Stimulated activated CD8-positive, alpha-beta memory T cell treated with anti-CD3 and anti-CD28 coated beads, Interleukin-15, amount 100 ng/mL, for 4 hours (primary cell): ENCODE measurements at places on chromosomes 2 and 18.

DNA sequence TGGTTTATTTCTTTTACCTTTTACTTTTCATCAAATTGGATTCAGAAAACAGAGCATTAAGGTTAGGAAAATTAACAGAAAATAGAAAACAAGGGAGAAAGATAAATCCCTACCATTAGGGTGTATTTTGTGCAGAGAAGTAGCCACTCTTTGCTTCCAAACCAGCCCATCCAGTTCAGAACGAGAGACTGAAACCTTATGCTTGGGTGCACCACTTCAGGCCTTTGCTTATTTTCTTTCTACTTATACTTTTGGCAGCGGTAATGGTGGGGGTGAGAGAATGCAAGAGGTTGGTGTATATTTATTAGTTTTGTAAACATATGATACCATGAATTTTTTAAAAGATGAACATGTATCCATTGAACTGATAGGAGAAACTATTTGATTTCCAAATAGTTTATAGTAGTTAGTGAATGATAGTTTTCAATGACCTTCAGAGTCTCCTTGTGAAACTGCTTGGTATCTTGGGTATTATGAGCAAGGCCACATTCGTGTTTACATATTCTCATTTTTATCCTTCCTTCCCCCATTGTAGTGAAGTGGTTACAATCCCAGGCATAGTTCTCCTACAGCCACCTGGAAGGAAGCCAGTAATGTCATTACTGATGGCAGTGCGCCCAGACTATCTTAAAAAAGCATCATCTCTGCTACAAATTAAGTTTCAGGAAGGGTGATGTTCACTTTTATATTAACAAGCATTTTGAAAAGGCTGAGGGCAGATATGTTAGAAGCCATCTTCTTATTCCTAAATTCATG lies 60.8 kb downstream of the MFSD6 start:
- DNase-seq = no peak

- DNase-seq = no peak
These were observed 98.0 kb upstream of the MGAT4A start for GRCh38 chr2:98828793-98829371.

GRCh38 chr2:102696463-102696862 lies 65.4 kb upstream of the TMEM182 start:
- DNase-seq = no peak

- DNase-seq = no peak
These were observed 248.7 kb downstream of the TFCP2L1 start for GRCh38 chr2:121036226-121036692.

GRCh38 chr2:86056590-86057331 lies 48.9 kb downstream of the POLR1A start:
- DNase-seq = no peak

- no peak for DNase-seq
These were observed 22.5 kb downstream of the CASP10 start for GRCh38 chr2:201205515-201205849.

DNA sequence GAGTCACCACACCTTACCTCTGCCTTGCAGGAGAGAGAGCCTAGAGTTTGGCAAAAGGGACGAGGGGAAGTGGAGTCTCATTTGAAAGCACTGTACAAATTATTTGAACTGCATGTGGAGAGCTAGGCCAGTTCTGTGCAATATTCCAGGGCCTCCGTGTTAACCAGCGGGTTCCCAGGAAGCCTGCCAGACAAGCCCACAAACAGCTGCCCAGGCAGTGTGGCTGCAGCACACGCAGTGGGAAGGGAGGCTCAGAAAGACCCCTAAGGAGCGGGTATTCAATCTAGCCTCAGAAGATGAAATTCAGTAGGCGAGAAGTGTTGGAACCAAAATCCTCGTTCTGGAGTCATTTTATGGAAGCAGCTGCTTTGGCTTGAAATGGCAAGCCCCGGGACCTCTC lies 30.7 kb downstream of the CNGA3 start:
- DNase-seq = no peak

GRCh38 chr2:170812710-170813600 lies 3.7 kb upstream of the GAD1 start:
- DNase-seq = no peak

DNA sequence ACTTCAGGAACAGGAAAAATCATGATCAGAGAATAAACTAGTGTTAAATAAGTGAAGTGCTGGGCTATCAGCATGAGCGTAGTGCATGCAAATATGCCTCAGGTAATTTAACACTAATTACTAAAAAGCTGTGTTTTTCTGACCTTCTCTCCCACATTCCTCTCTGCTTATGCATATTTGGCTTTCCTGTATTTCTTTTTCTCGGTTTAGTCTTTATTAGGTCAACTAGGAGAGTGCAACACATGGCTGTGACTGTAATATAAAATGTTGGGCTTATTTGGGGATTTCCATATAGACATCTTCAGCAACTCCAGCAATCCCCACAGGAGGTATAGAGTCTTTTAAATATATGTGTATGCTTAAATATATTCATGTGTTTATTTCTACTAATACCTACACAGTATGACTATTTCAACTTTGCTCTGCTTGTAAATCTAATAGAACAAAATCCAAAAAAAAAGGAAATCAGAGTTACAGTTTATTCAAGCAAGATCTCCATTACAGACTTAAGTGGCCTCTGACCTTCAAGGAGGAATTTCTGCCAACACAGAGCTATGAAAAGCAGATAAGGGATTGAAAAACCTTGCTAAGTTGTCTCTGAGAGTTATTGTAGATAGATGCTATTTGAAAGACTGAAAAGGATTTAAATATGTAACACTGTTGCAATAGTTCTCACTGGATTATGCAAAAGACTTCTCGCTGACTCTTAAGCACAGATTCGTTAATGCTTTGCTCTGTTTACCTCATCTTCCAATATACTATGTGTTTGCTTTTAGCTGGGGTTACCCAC lies 359.5 kb upstream of the RGPD4 start:
- DNase-seq = no peak

DNA sequence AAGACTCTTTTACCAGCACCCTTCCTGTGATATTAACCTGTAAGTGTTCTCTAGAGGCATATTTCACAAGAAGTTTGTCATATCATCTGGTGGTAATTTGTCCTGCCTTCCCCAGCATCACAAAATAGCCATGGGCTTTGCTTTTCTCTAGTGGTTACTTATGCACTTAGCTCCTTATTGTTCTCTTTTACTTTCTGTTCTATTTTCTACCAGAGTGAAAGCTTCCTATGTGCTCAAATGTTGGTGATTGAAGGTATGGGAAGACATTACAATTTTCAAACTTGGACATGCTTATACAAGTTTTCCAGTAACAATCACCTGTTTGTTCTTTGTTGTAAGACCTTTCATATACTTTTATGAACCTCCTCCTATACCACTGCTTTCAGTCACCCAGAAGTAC lies 87.0 kb upstream of the KCNH7 start:
- DNase-seq = no peak

- DNase-seq = no peak
These were observed 1041.2 kb upstream of the CELF4 start for GRCh38 chr18:38606841-38607240.

GRCh38 chr18:10559553-10560451 lies 34.0 kb downstream of the NAPG start:
- DNase-seq = no peak
